ENCODE measurements at places on chromosomes 12 and 14.

GRCh38 chr12:108213871-108214445 is 84.9 kb downstream of the WSCD2 start:
- DNase-seq: no peak

DNA sequence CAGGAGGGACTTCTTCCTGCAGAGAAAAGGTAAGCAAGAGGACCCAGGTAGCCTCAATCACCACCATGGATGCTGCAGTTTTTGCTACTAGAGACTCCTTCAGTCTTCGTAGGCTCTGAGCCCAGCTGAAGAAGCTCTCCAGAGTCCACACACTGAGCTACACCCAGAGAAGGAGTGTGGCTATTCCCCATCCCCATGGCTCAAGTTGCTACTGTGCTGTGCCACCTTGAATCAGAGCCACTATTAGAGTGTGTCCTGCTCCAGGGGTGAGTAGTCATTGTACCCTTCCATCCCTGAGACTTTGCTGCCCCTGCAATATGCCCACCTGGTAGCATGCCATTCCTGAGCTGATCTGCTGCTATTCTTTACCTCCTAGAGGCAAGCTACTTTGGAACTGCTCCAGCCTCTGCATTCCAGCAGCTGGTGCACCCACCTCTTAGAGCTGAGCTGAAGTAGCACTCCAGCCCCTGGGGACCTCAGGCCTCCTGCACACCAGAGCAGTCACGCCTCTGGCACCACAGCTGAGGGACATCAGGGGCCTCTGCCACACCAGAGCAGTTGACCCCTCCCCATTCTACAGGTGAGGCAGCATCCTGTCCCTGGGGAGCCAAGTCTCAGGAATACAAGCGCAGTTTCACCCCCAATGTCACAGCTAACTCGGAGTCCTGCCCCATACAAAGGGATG is 213.0 kb downstream of the TRHDE start:
- no peak for DNase-seq

DNA sequence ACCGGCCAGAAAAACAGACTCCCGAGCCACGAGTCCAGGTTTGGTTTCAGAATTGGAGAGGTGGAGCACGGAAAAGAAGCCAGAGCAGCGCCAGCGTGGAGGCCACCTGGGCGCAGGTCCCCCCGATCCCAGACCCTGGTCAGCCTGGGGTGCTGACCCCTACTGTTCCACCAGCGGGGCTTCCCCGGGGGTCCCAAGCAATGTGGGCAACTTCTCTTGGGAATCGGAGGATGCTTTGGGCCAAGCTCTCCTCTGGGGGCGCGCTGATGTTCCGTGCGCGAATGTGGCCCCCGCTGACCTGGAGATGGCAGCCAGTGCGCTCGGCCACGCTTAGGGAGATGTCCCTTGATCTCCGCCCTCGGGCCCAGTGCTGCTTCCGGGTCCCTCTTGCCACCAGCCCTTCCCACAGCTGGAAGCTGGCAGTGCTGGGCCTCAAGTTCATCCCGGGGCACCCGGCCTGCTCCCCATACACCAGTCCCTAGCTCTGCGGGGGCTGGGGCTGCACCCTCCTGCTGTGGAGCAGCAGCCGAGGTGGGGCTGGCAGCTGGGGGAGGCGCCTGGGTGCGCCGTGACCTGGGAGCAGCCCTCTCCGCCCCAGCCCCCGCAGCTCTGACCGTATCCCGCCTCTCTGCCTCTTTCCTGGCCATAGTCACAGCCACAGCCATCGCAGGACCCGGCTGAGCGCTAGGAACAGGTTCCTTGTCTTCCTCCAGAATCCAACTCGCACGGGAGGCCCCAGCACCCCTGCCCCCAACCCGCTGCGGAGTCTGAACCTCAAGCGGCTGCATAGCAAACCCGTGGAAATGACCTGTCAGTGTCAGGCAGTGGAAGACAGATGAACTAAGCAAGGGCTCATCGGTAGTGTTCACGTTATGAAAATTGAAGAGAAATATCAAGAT is 91.2 kb downstream of the RCOR1 start:
- DNase-seq: no peak

GRCh38 chr12:15592934-15593333 is 196.3 kb downstream of the EPS8 start:
- no peak for DNase-seq

DNA sequence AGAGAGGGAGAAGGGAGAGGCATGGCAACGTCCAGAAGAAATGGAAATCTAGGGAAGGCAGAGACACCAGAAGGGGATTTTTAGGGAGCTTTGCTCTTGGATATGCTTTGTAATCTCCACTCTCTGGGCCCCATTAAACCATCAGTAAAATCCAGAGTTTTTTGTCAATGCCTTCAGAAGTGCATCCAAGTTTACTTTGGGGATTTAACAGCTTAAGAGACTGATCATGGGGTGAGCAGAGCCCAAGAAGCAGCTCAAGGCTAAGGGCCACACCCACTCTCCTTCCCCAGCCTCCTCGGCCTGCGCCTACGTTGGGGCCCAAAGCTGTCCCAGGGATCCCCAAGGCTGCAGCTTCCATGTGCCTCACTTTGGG is 37.4 kb upstream of the WSCD2 start:
- DNase-seq: no peak

DNA sequence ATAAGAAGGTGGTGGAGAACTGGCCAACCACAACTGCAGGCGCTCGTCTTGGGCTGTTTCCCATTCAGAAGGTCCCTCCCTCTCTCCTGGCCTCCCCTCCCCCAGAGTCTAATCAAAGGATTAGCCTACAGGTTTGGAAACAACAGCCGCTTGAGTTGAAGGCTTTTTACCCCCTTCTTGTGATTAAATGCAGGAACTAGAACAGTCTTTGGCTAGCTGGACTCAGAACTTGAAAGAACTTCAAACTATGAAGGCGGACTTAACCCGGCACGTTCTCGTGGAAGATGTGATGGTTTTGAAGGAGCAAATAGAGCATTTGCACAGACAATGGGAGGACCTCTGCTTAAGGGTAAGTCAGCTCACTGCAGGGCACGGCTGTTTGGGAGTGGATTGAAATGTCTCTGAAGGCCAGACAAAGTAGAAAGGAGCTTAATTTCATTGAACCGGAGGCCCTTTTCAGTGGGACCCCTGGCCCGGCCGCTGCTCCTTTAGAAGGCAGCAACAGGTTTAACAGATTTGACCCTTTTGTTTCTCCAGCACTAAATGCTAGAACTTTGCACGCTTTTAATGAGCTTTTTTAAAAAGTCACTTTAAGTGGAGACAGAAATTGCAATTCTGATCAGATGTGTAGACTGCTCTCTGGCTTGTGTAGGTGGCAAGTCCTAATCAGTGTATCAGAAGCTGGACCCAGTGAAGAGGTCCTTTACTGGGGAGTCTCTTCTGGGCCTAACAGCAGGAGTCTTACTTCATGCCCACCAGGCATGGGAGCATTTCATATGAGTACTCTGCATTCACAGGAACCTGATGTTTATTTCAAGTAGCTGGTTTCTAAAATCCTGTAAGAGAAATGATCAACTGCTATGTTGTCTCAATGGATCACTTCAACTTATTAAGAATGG is 107.7 kb downstream of the ESR2 start:
- no peak for DNase-seq

DNA sequence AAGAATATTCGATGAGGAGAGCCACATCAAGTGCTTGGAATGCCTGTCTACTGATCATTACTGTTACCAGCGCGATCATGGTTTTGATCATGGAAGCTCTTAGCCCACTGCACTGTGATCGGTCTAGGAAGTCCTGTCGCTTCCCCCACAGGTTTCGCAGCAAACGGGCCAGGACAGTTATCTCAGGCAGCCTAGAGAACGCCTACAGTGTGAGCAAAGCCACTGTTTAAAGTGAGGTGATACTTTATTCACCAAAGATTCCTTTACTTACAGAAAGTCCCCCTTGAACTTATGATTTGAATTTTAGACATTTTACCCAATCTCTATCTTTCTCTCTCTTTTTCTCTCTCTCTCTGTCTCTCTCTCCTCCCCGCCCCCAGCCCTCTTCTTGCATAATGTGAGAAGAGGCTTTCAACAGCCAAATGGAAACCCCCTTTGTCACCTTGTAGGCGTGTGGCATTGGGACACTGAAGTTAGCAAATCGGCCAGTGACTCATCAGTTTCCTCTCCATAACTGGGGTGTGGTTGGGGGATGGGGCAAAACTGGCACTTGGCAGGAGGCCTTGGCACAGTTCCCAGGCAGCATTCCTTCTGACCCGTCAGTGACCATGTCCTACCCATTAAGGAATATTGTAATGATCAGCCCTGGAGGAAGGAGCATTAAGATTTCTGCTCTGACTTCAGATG is 214.8 kb downstream of the CHST11 start:
- peak; percentile 38 for DNase-seq

DNA sequence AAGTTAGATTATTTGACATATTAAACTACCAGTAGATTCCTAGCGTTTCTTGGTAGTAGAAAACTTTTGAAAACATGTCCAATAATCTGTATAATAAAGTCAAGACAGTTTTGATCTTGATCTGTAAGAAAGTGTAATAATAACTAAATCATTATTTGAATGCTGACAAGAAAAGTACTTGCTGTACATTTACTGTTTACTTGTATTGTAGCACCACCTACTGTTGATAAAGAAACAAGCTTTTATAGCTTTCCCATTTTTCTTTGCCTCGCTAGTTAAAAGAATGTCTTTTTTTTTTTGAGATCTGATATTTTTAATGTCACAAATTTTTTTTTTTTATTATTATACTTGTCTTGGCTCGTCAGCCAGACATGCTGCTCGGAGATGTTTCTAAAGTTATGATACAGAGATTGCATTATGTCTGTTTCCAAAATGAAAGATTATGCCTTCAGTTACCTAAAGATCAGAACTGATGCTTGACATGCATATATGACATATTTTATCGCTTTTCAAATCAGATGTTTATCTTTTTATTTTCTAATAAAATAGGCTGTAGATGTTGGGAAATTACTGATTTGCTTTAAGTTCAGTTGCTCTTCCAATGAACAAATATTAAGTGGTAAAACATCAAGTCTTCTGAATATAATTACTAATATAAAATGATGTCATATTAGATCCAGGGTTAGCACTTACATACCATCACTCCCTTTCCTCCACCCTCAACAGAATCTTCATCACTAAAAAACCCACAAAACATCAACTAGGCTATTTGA is 140.5 kb downstream of the AKAP6 start:
- DNase-seq: no peak

DNA sequence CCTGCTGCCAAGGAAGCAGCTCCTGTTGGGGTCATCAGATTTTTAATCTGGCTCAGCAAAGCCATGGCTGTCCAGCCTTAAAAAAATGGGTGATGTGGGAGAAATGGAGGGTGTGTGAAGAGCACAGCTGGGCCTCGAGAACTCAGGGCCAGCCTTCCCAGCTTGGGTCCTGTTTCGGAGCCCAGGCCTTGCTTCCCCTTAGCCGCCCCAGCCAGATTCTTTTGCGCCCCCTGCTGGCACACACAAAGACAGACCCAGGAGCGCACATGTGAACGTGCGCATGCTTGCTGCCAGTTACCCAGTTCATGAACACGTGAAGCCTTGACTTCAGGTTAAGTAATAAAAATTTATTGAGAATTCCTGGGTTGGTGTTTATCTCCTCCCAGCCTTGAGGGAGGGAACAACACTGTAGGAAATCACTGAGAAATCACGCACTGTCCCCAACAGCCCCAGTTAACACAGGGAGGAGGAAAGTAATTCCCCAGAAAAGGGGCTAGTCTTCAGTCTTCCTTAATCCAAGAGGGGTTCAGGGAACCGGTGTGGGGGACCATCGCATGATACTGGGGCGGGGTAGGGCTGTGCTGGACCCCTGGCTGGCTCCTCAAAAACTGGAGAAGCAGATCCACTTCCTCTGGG is 5.3 kb downstream of the PHB2 start:
- no peak for DNase-seq

DNA sequence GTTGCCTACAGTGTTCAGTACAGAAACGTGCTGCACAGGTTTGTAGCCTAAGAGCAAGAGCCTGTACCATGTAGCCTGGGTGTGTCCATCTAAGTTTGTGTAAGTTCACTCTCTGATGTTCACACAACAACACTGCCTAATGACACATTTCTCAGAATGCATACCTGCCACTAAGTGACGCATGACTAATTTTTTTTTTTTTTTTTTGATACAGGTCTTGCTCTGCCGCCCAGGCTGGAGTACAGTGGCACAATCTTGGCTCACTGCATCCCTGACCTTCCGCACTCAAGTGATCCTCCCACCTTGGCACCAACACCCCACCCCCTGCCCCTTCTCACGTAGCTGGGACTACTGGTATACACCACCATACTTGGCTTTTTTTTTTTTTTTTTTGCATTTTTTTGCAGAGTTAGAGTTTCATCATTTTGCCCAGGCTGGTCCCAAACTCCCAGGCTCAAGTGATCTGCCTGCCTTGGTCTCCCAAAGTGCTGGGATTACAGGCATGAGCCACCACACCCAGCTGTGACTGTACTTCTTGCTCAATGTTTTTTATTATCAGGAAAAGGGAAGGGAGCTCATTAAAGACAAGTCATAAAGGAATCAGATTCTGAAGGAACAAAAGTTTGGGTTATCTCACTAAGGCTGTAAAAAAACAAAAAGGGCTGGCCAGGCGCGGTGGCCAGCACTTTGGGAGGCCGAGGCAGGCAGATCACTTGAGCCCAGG is 10.0 kb upstream of the CDC42BPB start:
- DNase-seq: no peak

GRCh38 chr14:89178800-89179535 is 238.1 kb downstream of the FOXN3 start:
- DNase-seq: no peak

- no peak for DNase-seq
These were observed 148.8 kb downstream of the ZFP36L1 start for GRCh38 chr14:68644101-68644500.
